ENCODE measurements at places on chromosomes 3 and 15.

- DNase-seq: no peak
Measured at GRCh38 chr3:126618760-126619159, 36.2 kb downstream of the TXNRD3 start.

- no peak for DNase-seq
Measured at GRCh38 chr3:171371354-171371753, 88.9 kb downstream of the TNIK start.

- no peak for DNase-seq
Measured at GRCh38 chr15:42728560-42728959, 8.4 kb downstream of the CDAN1 start.

DNA sequence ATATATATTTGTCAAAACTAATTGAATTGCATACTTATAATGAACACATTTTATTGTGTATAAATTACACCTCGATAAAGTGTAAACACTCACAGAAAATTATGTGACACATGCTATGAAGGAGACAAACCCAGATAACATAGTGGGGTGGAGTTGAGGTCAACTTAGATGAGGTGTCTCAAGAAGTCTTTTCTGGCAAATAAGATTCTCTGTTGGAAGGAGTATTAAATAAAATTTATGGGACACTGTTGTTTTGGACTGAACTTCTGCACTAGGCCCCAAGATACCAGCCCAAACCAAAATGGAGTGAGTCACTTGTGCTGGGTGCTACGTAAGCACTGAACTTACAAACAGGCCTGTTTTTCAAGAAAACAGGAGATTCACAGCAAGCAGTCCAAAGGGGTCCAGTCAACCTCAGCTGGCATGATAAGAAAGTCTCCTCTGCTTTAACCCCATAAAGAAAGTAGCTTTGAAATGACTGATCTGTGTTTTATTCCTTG is 18.7 kb downstream of the ACTC1 start:
- no peak for DNase-seq

GRCh38 chr3:156448300-156448699 is 106.6 kb downstream of the SSR3 start:
- no peak for DNase-seq

GRCh38 chr15:80374441-80374840 is 29.7 kb upstream of the ARNT2 start:
- DNase-seq: no peak

DNA sequence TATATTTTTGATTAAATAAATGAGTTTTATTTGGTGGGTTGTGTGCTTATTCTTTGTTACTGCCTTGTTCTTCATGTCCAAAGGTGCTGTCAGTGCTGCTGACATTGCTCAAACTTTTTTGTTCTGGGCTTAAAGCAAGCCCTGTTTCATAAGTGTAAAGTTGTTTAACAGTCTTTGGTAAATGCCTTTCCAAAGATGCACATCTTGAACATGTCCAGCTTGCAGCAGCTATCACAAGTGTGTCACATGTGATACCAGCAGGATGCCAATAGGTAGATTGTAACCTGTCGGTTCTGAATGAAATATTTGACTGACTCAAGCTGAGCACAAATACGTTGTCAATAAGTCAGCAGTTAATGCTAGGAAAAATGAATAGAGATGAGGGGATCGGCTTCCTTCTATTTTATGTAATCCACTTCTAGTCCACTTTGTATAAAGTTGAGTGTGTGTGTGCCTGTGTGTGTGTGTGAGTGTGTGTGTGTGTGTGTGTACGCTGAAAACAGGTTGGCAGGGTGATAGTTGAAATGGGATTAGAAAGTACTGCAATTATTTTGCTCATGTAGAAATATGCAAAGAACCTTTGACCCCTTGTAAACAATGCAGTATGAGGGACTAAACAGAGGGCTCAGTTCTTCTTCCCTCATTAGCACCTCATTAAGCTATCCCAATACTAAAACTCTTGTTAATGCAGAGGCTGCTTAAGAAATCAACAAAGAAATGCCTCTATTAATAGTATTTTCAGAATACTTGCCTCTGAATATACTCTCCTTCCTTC is 986.5 kb downstream of the TUSC7 start:
- DNase-seq: no peak

DNA sequence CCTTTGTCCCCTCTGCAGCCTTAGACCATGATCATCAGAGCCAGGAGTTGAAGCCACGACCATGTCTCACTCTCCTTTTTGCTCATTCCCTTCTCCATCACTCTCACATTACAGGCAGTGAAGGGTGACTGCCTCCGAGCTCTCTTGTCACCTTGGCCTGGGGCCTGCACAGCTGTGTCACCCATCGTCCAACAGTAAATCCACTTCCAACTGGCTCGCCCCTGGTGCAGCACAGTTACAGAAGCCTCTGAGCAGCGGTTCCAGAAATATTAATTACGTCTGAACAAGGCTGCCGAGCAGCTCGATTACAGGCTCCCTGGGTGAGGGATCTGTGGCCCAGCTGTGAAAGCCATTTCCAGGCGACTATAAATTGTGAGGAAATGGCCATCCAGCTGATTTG is 528.2 kb downstream of the NR2F2 start:
- no peak for DNase-seq

DNA sequence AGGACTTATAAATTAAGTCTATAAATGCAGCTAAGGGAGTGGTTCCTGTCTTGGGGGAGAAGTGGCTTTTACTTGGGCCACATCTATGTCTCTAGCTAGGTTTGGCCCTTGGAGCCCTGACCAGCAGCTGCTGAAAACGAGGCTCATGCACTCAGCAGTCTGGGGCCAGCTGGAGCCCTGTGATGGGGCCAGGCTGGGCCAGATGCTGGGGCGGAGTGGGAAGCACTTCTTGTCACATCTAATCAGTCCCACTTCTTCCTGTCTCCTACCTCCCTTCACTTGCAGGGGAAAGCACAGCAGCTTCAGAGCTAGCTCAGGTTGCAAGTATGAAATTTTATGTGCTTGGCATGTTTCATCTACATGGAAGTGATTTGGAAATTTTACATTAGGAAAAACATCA is 209.9 kb upstream of the ROPN1 start:
- DNase-seq: no peak

DNA sequence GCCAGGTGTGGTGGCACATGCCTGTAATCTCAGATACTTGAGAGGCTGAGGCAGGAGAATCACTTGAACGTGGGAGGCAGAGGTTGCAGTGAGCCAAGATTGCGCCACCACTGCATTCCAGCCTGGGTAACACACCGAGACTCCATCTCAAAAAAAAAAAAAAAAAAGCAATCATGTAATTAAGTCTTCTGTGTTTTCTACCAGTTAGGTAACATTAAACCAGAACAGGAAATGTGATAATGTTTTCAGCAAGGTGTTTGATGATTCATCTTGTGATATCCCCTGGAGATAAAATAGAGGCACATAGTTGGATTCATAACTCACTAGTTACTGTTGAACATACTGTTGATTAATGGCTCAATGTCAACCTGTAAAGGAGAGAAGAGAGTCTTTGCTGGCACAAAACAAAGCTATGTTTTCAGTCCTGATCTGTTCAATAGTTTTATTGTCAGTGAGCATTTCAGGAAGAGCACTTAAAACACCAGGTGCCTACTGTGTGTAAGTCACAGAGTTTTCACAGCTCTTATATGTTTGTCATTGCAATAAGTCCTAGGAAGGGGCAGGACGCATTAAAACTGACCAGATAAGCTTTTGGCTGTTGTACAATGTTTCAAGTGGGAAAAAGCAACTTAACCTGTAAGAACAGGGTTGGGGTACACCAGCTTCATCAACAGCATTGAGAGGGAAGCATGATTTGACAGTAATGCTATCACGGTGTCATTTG is 19.5 kb downstream of the DNAJB11 start:
- no peak for DNase-seq

DNA sequence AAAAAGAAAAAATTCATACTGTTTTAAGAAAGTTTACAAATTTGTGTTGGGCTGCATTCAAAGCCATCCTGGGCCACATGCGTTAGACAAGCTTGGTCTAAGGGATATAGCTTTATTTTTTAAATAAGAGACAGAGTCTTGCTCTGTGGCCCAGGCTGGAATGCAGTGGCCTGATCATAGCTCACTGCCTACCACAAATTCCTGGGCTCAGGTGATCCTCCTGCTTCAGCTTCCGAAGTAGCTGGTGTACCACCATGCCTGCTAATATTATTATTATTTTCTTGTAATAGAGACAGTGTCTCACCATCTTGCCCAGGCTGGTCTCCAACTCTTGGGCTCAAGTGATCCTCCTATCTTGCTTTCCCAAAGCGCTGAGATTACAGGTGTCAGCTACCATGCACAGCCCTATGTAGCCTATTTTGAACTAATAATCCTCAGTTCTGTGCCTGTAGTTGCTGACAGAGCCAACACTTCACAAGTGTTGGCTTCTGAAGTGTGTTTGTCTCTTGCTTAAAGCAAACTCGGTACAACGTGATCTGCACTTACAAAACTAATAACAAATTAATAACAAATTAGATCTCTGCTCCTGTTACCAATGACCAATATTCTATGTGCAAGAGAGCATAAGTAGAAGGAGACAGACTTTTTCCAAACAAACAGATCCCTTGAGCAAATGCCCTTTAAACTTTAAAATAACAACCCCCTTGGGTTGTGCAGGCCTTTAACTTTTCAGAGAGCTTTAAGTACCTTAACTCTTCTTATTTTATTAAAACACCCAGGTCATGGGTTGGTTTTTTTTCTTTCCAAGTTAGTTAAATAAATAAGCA is 135.2 kb downstream of the VGLL4 start:
- no peak for DNase-seq

DNA sequence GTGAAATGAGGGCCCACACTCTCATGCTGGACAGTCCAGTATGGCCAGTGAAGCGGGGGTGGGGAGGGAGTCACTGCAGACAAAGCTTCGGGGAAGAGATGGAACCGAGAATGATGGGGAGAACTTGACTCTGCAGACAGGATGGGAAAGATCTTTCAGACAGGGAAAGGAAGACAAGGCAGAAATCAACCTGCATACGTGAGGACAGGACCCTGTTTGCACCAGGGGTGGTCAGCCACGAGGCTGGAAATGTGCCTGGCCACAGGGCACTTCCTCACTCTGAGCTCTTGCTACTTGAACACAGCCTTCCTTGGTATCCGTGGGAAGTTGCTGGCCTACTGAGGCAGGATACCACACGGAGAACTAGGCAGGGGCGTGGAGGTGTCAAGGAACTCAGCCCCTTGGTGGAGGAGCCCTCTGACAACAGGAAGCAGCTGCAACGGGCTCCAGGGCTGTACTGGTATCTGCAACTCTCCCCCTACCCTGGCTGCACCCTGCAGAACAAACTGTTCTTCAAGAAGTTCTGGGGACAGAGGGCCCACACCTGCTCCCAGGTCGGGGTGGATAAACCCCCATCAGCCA is 9.3 kb upstream of the SRP14 start:
- DNase-seq: no peak

- no peak for DNase-seq
Measured at GRCh38 chr3:171526146-171526545, 65.9 kb upstream of the TNIK start.

GRCh38 chr3:77467702-77468625 is 428.1 kb downstream of the ROBO2 start:
- DNase-seq: no peak

GRCh38 chr3:123843668-123844067 is 40.5 kb downstream of the MYLK start:
- no peak for DNase-seq

DNA sequence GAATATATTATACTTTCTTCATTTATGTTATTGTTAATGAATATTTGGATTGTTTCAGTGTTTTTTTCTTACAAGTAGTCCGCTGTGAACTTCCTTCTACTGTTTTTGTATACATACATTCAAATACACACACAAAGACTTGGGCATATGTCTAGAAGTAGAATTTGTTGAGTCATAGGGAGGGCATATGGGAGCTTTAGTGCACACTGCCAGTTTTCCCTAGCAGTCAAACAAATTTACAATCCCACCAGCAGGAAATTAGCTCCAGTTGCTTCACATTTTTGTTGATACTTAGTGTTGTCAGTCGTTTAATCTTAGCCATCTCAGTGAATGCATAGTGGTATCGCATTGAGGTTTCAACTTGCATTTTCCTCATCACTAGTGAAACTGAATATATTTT is 492.3 kb downstream of the DIPK2A start:
- no peak for DNase-seq

GRCh38 chr3:197292648-197293047 is 5.8 kb downstream of the DLG1 start:
- no peak for DNase-seq

- DNase-seq: no peak
Measured at GRCh38 chr3:51340989-51341636, 44.0 kb upstream of the MANF start.

GRCh38 chr3:115110830-115111229 is 36.3 kb downstream of the ZBTB20 start:
- DNase-seq: no peak

DNA sequence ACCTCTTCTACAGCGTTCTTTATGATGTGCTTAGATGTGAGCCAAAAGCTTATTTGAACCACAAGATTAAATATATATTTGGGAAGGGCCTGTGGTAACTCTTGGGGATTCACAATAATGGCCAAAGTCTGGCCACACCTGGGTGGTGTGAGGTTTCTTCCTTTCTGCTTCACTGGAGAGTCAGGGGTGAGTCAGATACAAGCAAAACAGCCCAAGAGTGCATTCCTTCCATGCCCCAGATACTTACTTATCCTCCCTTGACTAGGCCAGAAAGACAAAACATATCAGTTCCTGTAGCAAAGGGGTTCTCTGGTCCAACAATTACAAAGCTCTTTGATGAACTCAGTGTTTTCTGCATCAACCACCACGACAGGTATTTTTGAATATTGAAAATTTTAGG is 941 bp downstream of the ZBED2 start:
- DNase-seq: no peak

DNA sequence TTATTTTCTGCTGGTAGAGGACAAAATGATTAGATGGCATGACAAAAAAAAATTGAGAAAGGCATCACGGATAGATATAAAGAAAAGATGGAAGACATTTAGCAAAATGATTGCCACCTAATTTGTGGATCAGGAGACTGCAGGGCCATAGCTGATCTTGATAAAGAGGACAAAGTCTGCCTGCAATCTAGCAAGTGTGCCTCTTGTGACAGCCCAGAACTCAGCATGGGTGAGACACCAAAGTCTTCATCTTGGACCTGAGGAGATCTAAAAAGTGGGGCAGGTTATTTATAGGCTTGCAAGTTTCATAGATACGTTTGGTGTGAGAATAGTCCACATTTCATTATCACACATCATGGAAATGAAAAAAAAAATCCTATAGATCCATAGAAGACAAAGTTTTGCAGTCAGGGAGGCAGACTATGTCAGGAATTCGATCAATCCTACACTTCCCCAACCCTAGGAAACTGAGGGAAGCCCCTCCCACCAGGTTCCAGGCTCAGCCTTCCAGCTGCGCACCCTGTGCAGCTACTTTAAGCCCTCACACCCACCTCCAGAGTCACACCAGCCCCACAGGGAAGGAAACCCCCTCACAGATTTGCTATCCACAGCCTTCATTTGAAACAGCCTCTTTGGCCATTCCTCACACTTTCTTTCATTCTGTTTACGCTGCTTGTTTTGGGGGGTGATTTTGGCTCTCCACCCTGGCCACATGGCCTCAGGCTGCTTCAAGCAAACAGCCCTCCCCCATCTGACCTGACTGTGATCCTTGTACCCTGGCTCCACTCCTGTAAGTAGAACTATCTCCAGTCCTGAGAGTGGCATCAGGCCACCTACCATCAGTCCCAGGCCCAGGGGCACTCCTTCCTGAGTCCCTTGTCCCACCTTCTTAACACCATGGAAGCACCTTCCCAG is 28.1 kb upstream of the KLHL6 start:
- DNase-seq: no peak

GRCh38 chr3:48881006-48881405 is 17.7 kb downstream of the SLC25A20 start:
- DNase-seq: no peak

GRCh38 chr3:109903100-109903499 is 565.8 kb upstream of the DPPA4 start:
- DNase-seq: no peak

Measured in stimulated activated CD4-positive, alpha-beta T cell treated with anti-CD3 and anti-CD28 coated beads, Interleukin-1b, Interleukin-23, amount 100 ng/mL, for 24 hours (primary cell).